ENCODE measurements at places on chromosomes 5 and 9.
A peak's percentile ranks its signal among the peaks of the same experiment; 100 is the strongest.

GRCh38 chr5:9354336-9355081, 191.4 kb downstream of the SEMA5A start:
- DNase-seq, result no peak

- no peak for DNase-seq
Observed at GRCh38 chr5:159091596-159092331, 8.0 kb downstream of the EBF1 start.

DNA sequence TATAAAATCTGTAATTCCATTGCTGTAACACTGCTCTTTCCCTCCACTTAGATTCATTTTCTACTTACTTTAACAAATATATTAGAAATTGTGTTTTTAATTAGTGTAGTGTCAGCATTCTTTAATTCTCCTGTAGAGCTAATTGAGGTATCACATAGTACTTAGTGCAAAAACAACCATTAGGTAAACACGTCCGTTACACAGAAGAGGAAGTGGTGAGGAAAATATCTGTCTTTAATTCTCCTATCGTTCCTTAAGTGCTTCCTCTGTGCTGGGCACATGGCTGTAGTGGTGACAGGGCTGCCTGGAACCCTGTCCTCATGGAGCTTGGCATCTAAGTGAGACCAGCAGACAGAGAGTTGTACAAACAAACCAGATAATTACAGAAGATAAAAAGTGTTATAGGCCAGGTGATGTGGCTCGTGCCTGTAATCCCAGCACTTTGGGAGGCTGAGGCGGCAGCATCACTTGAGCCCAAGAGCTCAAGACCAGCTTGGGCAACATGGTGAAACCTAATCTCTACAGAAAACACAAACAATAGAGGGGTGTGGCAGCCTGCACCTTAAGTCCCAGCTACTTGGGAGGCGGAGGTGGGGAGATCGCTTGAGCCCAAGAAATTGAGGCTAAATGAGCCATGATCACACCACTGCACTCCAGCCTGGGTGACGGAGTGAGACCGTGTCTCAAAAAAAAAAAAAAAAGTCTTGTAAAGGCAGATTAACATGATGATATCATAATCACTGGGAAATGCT, 36.4 kb downstream of the PARP8 start:
- no peak for DNase-seq

DNA sequence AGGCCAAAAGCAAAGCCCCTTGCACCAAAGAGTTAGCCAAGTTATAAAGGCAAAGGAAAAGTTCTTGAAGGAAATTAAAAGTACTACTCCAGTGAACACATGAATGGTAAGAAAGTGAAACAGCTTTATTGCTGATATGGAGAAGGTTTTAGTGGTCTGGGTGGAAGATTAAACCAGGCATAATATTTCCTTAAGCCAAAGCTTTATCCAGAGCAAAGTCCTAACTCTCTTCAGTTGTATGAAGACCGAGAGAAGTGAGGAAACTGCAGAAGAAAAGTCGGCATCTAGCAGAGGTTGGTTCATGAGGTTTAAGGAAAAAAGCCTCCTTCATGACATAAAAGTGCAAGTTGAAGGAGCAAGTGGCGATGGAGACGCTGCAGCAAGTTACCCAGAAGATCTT, 3.1 kb upstream of the NUDT12 start:
- no peak for DNase-seq

DNA sequence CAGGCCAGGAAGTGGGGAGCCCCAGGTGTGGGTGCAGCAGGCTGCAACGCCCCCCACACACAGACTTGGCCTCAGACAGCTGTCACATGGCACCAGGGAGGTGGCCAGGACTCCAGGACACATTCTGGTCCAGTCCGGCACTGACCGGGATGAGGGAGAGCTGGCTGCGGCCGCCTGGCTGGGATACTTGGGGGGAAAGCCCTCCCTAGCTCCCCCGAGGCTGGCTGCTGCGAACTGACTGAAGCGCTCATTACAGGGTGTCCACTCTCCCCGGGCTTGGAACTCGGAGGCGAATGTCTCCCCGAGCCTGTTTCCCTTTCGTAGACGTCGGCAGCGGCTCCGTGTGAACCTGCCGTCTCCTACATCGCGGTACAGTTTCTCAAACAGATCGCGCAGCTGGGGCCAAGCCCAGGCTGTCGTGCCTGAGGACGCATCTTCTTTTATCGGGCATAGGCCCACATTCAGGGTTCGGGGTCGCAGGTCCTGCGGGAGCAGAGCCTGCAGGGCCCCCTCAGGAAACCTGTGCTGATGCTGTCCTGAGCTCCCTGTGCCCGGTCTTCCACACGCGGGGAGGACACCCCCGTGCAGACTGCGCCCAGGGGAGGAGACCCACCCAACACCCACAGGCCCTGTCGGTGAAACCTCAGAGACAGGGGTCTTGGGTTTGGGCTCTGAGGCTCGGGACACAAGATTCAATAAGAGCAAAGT, 19.8 kb downstream of the NACC2 start:
- DNase-seq, result no peak

DNA sequence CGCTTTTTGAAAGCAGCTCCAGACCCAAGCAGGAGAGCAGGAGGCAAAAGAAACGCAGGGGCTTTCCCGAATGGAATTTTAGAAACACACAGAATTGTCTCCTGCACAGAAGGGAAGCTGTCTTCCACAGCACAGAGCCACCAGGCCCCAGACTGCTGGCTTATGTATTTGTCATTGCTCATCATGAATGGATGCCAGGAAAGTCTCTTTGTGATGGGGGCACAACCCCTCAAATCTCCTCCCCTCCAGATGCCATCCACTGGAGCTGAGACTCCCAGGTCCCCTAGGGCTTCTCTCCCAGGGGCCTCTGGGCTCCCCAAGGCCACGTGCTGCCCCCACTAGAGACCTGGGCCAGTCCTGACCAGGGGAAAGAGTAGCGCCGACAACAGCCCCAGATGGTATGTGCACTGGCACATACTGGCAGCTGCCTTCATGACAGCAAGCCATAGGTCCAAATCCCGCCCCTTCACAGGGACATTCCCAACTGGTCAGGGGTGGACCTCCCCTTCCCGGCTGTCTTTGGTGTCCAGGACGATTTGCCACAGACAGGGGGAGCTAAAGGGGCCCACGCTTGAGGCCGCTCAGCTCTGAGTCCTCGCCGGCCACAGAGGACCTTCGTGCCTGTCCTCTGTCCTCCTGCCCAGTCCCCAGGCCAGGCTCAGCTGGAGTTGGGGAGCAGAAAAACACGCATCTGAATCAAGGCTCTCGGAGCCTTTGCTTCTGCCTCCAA, 127.8 kb downstream of the KCNIP1 start:
- DNase-seq, result no peak

- DNase-seq, result no peak
Observed at GRCh38 chr5:135174315-135175096, 140.5 kb upstream of the PITX1 start.

DNA sequence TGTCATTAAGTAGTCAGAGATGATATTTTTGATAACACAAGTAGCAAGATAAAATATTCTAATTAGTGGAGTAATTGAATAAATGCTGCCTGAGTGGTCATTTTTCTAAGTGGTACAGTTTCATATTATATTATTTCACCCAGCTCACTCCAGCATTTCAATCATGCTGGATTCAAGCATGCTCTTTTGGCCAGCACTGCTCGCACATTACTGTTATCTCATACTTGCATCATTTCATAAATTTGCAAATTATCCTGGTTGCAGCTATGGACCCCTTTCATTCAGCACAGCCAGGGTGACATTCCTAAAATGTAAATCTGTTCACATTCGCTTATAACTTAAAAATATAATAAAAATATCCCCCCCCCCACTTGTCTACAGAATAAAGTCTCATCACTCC, 520.8 kb upstream of the CYLC2 start:
- DNase-seq, result no peak

GRCh38 chr9:137460363-137461315, 1.5 kb upstream of the NSMF start:
- no peak for DNase-seq

GRCh38 chr5:177169271-177169670, 35.7 kb downstream of the NSD1 start:
- no peak for DNase-seq

GRCh38 chr5:152107220-152107619, 182.6 kb upstream of the GLRA1 start:
- DNase-seq, result no peak

GRCh38 chr9:14403081-14403480, 89.1 kb upstream of the NFIB start:
- peak; percentile 61 for DNase-seq

- no peak for DNase-seq
Observed at GRCh38 chr9:132946211-132946610, 1.8 kb upstream of the TSC1 start.

DNA sequence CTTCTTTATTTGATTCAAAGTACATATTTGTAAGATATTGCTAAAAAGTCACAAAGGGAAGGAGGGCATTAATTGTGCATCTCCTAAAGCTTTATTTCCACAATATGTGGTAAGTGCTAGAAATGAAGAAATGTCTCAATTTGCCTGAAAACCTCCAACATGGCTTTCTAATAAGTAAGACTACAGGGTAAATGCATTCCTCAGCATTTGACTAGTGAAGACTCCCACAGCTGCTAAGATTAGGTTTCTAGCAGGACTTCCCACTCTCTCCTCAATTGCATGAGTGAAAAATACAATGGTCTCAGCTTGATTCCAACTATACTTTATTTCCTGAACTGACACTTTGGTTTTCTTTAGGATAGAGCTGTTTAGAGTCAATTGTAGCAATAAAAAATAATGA, 162.1 kb downstream of the ELAVL2 start:
- DNase-seq, result no peak

Data from NCI-H2081 (cell line).